ENCODE measurements at places on chromosomes 1 and 21. TPM values are rescaled to one million over a fixed set of nuclear protein-coding genes. Genes with fewer than 3 reads are reported as not detected.
A peak's percentile ranks its signal among the peaks of the same experiment; 100 is the strongest.

PYGO2 gene
- 28.9 TPM for total RNA-seq

PKNOX1 gene
- 16.8 TPM for total RNA-seq

FAM72B gene
- total RNA-seq = 5.2 TPM

PER3 gene
- 5.5 TPM for total RNA-seq

GJB3 gene
- total RNA-seq = not detected

VHLL gene
- 0.32 TPM for total RNA-seq

CCDC17 gene
- 1.3 TPM for total RNA-seq

SPRR2A gene
- total RNA-seq = not detected

- DNase-seq = no peak
These were observed 227.3 kb upstream of the KIAA0040 start for GRCh38 chr1:175419684-175420517.

- DNase-seq = no peak
These were observed 85.0 kb upstream of the AK4 start for GRCh38 chr1:65063025-65063424.

DNA sequence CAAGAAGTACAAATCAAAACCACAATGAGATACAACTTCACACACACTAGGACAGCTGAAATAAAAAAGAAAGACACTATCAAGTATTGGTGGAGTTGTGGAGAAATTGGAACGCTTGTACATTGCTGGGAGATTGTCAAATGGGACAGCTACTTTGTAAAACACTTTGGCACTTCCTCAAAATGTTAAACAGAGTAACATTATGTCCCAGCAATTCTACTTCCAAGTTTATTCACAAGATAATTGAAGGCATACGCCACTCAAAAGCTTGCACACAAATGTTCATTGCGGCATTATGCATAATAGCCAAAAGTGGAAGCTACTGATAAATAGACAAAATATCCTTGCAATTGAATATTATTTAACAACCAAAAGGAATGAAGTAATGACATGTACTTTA, 199.9 kb upstream of the KCNK2 start:
- no peak for DNase-seq

- no peak for DNase-seq
These were observed 120.3 kb upstream of the TMPRSS2 start for GRCh38 chr21:41628256-41628655.

GRCh38 chr1:230332575-230333066, 93.5 kb downstream of the PGBD5 start:
- DNase-seq = no peak

DNA sequence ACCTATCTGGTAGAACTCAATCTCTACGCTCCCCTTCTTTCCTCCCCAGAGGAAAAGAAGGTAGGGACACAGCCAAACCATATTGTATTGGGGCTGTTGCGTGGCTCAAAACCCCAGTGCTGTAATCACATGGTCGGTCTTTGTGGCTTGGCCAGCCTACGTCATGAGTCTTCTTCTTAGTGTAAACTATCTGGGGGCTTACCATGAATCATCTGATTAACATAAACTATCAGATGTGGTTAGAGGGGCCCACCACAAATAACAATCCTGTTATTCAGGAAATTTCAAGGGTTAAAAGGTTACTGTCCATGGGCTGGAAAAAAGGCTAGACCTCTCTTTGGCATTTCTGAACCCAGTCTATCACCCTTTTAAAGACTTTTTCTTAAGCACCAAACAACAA, 49.5 kb upstream of the GPR52 start:
- peak; percentile 89 for DNase-seq

DNA sequence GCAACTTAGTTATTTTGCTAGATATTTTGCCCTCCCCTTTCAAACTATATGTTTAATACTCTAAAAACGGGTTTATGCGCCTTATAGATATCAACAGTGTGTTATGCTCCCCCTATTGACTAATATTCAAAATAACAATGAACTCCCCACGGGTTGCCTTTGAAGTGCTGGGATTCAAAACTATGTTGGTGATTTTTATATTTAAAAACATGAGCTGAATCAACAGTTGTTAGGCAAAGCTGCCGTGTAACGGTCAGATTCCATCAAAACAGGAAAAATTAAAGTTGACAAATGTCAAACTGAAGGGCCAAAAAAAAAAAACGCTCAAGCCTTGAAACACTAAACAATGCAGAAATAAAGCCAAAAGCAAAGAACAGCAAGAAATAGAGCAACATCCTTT, 2.5 kb downstream of the TGFBR3 start:
- DNase-seq = peak; percentile 56

- DNase-seq = no peak
These were observed 35.5 kb upstream of the ZC3H12A start for GRCh38 chr1:37438869-37439343.

DNA sequence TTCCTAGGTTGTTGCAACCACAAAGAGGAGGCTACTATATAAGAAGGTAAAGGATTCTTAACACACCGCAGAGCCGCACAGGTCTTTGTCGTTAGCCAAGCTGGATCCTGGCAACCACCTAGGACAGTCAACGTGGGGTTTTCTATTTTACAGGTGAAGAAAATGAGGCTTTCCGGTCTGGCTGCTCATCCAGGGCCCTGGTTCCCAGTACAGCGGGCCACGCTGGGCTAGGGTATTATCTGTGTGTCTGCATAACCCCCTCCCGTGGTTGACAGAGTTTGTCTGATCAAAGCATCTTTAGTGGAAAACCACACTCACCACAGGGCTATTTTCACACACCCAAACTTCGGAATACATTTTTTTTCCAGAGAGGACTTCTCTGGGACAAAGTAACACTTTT, 39.0 kb upstream of the PDE9A start:
- no peak for DNase-seq

- DNase-seq = no peak
These were observed 3.7 kb downstream of the CAMTA1 start for GRCh38 chr1:6788946-6789345.

DNA sequence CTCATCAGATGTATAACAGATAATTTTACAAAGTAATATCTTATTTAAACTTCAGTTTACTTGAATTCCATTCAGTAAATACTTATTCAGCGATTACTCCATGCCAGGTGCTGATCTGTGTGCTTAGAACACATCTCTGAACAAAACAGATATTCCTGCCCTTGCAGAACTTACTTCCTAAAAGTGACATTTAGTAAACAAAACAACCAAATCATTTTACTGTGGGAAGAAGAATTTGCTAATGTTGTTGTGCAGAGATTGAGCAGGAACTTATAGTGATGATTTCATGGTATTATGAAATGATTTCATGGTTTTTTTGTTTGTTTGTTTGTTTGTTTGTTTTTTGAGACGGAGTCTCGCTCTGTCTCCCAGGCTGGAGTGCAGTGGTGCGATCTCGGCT, 39.3 kb upstream of the WLS start:
- DNase-seq = no peak

GRCh38 chr1:85142753-85143152, 58.1 kb downstream of the SYDE2 start:
- DNase-seq = no peak

DNA sequence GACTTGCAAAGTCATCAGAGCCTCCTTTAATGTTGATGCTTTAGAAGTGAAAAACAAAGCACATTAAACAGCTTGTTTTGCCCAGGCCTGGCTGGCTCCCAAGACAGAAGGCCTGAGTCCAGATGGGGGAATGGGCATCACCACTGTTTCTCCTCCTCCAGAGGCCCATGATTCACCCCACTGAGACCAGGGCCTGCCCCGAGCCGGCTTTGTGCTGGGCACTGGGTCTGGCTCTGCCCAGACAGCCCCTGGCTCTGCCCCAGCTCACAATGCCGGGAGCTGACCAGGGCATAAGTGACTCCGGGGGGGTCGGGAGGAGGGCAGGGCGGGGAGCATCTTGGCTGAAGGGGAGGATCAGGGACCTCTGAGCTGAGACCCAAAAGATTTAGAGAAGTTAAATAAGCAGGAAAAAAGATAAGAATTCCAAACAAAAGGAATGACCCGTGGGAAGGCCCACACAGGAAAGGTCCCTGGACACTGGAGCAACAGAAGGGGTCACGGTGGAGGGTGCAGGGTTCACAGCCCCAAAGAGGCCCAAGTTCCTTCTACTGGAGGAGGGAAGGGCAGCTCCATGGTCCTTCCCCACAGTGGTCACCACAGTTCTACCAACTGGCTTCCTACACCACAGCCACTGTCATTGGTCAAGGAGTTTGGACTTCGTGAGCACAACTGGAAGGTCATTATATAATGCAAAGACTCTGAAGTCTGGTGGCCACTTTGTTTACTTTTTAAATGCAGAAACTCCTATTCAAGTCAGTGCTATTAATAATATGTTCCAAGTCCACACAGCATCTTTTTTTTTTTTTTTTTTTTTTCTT, 5.5 kb downstream of the C2CD2 start:
- DNase-seq = no peak

- DNase-seq = peak; percentile 23
These were observed 297.8 kb downstream of the BRINP3 start for GRCh38 chr1:190179817-190180216.

GRCh38 chr1:30977105-30977504, 68.5 kb upstream of the SDC3 start:
- DNase-seq = peak; percentile 73

- DNase-seq = no peak
These were observed 33.0 kb downstream of the APP start for GRCh38 chr21:26137379-26138060.

- no peak for DNase-seq
These were observed 4.9 kb upstream of the MAPKAPK2 start for GRCh38 chr1:206679738-206680211.

- peak; percentile 90 for DNase-seq
These were observed 17.5 kb downstream of the GTF2B start for GRCh38 chr1:88873737-88874349.

- DNase-seq = no peak
These were observed 29.5 kb upstream of the CR2 start for GRCh38 chr1:207424570-207425131.

DNA sequence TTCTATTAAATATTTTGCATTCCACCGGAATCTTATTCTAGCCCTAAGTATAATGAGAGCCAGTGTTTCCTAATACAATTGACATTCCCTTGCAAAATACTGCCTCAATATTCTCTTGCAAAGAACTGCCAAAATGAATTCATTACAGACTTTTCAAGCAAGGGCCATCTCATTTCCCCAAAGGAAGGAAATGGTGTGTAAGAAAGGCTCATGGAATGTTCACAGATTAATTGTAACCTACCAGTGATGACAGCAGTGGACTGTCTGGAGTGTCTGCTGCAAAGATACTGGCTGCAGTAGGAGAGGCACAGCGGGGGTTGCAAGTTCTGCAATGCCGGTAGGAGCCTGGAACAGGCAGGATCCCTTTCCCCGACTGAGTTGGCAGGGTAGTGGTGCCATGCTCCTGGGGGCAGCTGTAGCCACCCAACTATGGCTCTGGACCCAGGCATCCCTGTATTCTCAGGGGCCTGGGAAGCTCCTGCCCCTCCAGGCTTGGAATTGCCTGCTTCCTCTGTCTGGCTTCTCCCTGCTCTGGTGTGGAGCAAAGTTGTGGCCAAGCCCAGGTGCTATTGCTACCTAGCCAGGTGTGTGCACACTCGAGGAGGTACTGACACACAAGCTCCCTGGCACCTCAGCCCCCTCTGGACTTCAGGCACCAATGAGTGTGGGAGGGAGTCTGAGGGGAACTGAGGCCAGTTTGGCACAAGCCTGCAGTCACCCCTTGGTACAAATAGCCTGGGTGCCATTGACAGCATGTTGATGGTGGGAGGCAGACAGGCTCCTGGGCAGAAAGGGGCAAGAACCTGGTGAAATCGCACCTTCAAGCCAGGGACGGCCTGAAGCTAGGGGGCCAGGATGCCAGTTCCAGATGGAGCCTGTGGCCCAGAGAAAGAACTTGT, 1371.0 kb downstream of the KCNT2 start:
- no peak for DNase-seq
